ENCODE measurements at places on chromosomes 7 and 10. TPM values are rescaled to one million over a fixed set of nuclear protein-coding genes. Genes with fewer than 3 reads are reported as not detected.

DNA sequence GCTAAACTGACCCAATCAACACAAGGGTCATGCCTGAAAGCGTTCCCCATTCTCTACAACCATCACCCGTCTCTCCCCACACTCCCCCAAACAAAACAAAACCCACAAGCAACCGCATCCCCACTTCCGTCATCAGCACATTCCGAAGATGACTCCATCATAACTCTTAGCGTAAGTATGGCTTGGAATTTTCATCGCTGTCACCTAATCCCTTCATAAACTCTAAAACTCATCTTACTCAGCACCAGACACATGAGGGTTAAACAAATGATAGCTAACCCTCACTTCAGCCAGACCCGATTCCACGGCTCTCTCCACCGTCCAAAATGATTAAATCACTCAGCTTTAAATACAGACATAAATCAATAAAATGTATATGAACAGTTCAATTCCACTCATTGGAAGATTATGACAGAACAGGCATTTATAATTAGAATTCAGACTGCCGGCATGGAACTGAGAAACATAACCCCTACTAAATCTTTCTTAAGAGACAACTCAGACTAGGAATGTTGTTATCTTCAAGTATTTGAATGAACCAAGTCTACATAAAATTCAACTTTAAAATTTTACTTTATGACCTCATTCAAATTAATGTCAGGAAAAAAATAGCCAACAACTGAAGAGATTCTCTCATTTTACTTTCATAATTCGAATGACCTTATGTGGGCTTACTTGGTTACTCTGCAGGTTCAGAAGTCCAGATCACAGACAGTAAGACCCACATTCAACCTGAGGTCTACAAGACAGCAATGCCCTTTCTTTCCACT, 215.9 kb downstream of the PARD3 start:
- H3K27me3 ChIP-seq: no peaks in the 10 kb centered on the region
- no peaks in the 10 kb centered on the region for H3K4me1 ChIP-seq
- no peak overlapping the region for H3K4me3 ChIP-seq
- H3K36me3 ChIP-seq: no peaks in the 10 kb centered on the region
- no peak for DNase-seq
- no peak overlapping the region for H3K27ac ChIP-seq

DNA sequence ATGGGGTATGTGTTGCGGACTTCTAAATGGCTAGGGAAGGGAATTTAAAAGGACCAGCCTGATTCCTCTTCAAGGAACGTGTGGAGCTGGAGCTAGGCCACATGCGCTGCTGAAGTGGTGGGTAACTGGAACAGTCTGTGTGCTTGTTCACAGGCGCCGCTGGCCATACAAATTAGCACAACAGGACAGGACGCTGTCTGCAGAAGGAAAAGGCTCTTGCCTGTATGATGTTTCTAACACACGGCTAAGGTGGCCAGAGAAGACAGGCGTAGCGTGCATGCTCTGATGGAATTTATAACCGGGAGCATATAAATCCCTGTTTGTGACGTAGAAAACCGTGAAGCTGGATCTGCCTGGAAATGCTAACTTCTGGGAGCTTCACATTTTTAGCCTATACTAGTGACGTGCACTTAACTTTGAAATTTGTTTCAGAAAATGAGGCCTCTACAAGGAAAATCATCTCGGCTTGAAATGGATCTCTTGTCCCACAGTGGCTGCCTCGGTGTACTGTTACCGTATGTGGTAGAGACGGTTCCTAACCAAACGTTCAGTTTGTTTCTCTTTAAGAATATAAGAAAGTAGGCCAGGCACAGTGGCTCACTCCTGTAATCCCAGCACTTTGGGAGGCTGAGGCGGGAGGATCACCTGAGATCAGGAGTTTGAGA, 569.4 kb downstream of the PTPRN2 start:
- H3K4me1 ChIP-seq: peaks cover 14% of the 10 kb centered on the region
- no peaks in the 10 kb centered on the region for H3K36me3 ChIP-seq
- H3K27me3 ChIP-seq: no peaks in the 10 kb centered on the region
- H3K4me3 ChIP-seq: no peak overlapping the region
- no peak overlapping the region for H3K27ac ChIP-seq

GRCh38 chr7:155206318-155207020, 91.2 kb upstream of the INSIG1 start:
- DNase-seq: peak; percentile 58
- peak overlapping the region; percentile 54 for H3K4me3 ChIP-seq
- no peaks in the 10 kb centered on the region for H3K27me3 ChIP-seq
- peak overlapping the region; percentile 93 for H3K27ac ChIP-seq

DNA sequence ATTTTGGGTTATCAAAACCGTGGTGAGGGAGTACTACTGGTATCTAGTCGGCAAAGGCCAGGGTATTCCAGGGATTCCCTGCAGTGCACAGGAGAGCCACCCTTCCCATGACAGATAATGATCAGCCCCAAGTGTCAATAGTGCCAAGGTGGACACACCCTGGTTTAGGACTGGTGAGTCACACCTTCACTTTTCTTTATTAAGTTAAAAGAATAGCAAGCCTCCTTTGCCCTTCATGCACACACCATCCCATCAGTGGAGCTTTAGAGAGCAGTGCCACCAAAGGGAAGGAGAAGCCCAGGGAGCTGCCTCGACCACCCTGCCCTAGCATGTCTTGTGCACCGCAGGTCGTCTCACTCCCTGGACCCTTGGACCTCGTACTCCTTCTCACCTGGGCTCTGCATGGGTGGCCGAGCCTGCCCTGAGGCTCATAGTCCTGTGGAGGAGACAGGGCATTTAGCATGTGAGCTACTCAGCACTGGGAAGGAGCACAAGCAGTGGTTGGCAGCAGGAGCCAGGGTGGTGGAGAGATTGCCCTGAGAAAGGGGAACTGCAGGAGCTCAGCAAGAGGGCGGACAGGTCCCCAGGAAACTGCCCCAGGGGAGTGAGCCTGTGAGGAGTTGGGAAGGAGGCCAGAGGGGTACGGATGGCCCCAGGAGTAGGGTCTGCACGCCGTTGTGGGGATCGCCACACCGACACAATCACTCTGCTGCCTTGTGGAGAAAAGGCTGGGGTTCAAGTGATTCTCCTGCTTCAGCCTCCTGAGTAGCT, 17.4 kb downstream of the UBE2D4 start:
- H3K4me1 ChIP-seq: no peaks in the 10 kb centered on the region
- DNase-seq: no peak
- no peak overlapping the region for H3K27ac ChIP-seq
- H3K27me3 ChIP-seq: no peaks in the 10 kb centered on the region

- no peak for DNase-seq
- no peaks in the 10 kb centered on the region for H3K4me1 ChIP-seq
- no peak overlapping the region for H3K4me3 ChIP-seq
- H3K27ac ChIP-seq: no peak overlapping the region
- H3K27me3 ChIP-seq: no peaks in the 10 kb centered on the region
- H3K36me3 ChIP-seq: no peaks in the 10 kb centered on the region
Measured at GRCh38 chr10:86545101-86545500, 23.5 kb upstream of the WAPL start.

GRCh38 chr7:24271938-24272337, 12.1 kb upstream of the NPY start:
- no peak for DNase-seq
- H3K36me3 ChIP-seq: no peaks in the 10 kb centered on the region
- H3K27ac ChIP-seq: no peak overlapping the region
- H3K4me1 ChIP-seq: no peaks in the 10 kb centered on the region
- no peaks in the 10 kb centered on the region for H3K27me3 ChIP-seq
- H3K4me3 ChIP-seq: no peak overlapping the region

- no peaks in the 10 kb centered on the region for H3K36me3 ChIP-seq
- H3K27me3 ChIP-seq: no peaks in the 10 kb centered on the region
- DNase-seq: no peak
Measured at GRCh38 chr7:47666164-47666862, 84.4 kb upstream of the TNS3 start.

DNA sequence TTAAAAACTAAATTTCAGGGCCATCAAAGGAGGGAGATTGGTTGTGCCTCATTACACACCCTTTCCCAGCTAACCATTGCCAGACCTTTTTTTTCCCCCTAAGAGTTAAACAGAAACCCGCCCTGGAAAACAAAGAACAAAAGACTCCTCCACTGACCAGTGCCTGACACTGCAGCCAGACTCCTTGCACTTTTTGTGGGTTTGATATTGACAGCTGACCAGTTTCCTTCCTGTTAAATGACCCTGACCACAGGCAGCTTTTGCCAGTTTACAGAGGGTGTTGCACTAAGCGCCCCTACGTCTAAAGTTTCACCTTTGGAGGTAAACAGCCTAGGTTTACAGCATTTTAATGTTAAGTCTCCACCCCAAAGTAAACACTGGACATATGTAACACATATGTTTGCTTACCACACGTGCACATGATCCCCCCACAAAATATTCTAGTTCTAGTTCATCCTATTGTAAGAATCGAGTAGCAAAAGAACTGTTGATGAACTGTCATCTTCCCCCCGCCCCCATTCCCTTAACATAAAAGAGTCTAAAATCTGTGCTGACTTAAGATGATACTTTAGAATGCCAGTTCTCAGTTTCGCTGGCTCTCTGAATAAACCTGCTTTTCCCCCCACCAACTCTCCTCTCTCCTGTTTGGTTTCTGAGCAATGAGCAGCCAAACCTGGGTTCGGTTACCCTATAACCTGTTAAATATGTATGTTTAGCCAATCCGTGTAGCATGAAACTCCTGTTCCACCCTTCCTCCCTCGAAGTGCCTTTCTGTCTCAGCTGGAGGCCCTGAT, 38.0 kb downstream of the FOXI2 start:
- H3K4me3 ChIP-seq: no peak overlapping the region
- no peak overlapping the region for H3K27ac ChIP-seq
- H3K36me3 ChIP-seq: no peaks in the 10 kb centered on the region
- DNase-seq: no peak

DNA sequence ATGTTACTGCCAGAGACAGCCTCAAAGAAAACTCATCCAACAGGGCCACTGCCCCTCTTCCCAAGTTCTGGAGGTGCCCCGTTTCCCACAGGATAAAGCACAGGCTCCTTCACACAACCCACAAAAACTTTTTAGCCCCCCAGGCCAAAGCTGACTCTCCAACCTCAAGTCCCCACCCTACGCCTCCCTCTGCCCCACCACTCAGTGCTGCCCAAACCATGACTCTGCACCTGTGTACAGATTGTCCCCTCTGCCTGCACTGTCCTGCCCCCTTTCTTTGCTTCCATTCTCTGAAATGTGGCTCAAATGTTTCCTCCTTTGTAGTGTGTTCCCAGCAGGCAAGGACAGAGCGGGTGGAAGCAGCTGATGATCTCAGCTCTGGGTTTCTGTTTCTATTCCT, 284.0 kb downstream of the GRID1 start:
- H3K36me3 ChIP-seq: no peaks in the 10 kb centered on the region
- H3K27ac ChIP-seq: no peak overlapping the region
- no peak for DNase-seq
- H3K4me1 ChIP-seq: no peaks in the 10 kb centered on the region

DNA sequence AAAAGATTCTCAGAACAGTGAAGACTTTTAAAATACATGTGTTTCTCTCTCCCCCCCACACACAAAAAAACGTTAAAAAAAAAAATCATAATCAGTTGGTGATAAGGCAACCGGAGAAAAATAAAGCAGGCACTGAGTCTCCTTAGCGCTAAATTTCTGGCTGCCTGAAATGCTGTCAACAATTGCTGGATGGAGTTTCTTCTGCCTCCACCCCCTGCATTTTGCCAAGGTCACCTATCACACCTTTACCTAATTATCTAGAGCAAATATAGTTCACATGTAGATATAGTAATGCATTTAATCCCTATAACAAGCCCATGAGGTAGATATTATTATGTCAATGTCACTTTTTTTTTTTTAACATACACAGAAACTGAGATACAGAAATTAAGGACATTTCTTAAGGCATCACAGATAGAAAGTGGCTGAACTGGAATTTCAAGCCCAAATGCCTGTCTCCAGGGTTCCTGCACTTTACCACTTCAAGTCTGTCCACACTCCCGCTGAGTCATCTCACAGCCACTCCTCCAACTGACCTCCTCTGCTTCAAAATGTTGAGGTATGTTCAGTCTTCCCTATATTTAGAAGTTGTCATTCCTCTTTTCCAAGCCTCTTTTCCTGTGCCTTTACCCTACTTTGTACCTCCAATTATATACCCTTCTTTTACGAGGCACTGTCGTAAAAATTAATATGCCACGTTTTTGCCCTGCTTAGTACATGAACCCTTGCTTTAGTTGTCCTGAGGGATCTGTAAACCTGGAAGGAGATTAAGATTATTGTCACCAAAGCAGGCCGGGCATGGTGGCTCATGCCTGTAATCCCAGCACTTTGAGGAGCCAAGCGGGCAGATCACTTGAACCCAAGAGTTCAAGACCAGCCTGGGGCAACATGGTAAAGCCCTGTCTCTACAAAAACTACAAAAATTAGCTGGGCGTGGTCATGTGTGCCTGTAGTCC, 72.8 kb upstream of the MPP7 start:
- DNase-seq: no peak
- no peak overlapping the region for H3K4me3 ChIP-seq
- H3K27me3 ChIP-seq: no peaks in the 10 kb centered on the region

GRCh38 chr7:140304191-140304799, 94.0 kb downstream of the SLC37A3 start:
- no peak overlapping the region for H3K4me3 ChIP-seq
- H3K27me3 ChIP-seq: no peaks in the 10 kb centered on the region
- DNase-seq: no peak
- H3K4me1 ChIP-seq: no peaks in the 10 kb centered on the region
- H3K36me3 ChIP-seq: no peaks in the 10 kb centered on the region
- H3K27ac ChIP-seq: no peak overlapping the region

- H3K4me3 ChIP-seq: no peak overlapping the region
- DNase-seq: no peak
- peaks cover 26% of the 10 kb centered on the region for H3K4me1 ChIP-seq
- H3K27ac ChIP-seq: no peak overlapping the region
- no peaks in the 10 kb centered on the region for H3K27me3 ChIP-seq
Measured at GRCh38 chr10:101397140-101397539, 43.2 kb downstream of the BTRC start.

Gene CALN1
- not detected for total RNA-seq

Gene C10orf62
- total RNA-seq: not detected

Gene EN2
- not detected for total RNA-seq

Gene OR6B1
- not detected for total RNA-seq

Gene PLCE1
- 4.1 TPM for total RNA-seq

All from heart right ventricle (tissue), 16 donors.